Stomach (tissue), 19 donors: ENCODE measurements at places on chromosomes 3 and 15. TPM values are rescaled to one million over a fixed set of nuclear protein-coding genes. Genes with fewer than 3 reads are reported as not detected.

DNA sequence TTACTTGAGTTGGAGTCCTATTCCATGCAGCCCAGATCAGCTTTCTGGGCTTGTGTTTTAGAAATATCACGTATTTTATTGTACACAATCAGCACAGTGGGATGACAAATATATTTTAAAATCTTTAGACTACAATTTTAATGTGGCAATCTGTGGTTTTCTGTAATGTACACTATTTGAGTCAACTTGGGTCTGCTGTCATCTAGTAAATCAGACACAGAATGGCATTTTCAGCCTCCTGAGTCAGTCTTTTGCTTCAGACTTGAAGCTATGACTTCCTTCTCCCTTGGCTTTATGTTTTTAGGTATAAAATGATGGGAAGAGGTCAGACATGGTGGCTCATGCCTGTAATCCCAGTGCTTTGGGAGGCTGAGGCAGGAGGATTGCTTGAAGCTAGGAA lies 232.1 kb downstream of the NECTIN3 start:
- no peak for DNase-seq

DNA sequence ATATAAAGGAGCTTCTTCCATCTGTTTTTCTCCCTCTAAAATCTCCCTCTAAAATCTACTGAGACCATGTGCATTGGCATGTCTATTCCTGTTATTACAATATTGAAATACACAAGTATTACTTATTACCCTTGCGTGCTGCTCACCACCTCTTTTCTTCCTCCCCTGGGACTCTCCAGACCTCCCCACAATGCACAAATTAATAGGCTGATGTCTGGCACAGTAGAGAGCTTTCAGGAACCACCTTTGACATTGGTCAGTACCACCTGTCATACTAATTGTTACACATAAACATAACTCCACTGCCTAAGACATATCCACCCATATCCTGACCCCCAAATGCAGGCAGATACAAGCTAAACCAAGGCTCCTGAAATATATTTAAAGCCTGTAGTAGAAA lies 722.6 kb downstream of the FHIT start:
- no peak for DNase-seq

DNA sequence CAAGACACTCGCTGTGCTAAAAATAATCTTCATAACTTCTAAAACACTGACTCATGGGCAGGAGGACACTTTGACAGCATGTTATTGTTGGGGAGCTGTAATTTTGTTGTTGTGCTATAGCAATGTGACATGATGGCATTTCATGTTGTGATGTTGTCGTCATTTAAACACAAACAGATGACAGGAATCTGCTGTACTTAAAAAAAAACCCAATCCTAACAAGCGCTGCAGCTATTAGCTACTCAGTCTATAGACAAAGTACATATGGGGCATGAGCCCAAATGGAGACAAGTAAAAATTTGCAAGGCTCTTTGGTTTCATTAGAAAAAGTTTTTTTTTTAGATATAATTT lies 828 bp upstream of the ATOSA start:
- no peak for DNase-seq

- no peak for DNase-seq
Measured at GRCh38 chr3:108518895-108519294, 8.5 kb upstream of the MYH15 start.

The TRAIP gene
- 2.8 TPM for total RNA-seq
